ENCODE measurements at places on chromosomes 16 and 17. TPM values are rescaled to one million over a fixed set of nuclear protein-coding genes. Genes with fewer than 3 reads are reported as not detected.

DNA sequence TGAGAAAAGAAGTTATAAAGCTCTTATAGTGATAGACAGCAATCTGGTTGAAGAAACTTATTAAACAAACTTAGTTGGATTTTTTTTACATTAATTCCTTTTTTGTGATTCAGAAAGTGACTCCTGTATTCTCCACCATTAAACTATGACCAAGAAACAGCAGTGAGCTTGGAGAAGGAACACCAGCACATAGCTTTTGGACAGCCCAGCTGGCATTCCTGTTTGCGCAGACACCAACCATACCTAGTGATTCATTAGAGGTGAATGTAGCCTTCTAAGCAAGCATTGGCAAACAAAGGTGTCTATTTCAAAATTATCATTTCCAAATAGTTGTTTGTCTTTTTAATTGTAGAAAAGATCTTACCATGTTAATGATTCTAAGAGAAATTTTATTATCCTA lies 94.4 kb downstream of the STXBP4 start:
- no peak for DNase-seq
- no peaks in the 10 kb centered on the region for H3K4me1 ChIP-seq
- no peaks in the 10 kb centered on the region for H3K27me3 ChIP-seq
- no peak overlapping the region for H3K4me3 ChIP-seq
- H3K27ac ChIP-seq = no peak overlapping the region

The KRT36 gene
- total RNA-seq = not detected

DNA sequence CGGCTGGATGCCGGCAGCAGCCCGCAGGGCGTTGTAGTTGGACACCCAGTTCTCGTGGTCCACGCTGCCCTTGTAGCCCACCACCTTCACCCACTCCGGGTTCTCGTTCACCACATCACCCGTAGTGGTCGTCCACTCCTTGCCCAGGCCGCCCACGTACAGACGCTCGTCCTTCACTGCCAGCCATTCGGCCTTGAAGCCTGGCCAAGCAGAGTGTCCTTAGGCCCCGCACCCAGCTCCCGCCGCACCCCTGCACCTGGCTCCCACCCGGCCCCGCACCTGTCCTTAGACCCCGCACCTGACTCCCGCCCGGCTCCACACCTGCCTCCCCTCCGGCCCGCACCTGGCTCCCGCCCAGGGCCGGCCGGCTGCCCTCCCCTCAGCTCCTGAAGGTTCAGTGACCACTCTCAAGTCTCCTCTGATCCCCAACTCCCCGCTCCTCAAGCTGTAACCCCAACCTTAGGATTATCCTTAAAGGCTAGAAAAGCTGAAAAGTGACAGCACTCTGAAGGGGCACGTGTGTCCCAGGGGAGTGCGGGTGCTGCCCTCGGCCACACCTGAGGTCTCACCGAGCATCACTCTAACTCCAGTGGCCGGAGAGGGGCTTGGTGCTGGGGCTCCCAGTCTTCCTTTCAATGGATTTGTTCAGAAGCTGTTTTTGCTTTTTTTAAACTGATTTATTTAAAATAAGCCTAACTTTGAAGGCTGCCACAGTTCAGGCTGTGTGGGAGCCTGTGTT lies 14.4 kb downstream of the CANT1 start:
- no peak for DNase-seq
- peaks cover 12% of the 10 kb centered on the region for H3K36me3 ChIP-seq
- H3K27me3 ChIP-seq = no peaks in the 10 kb centered on the region
- H3K4me1 ChIP-seq = no peaks in the 10 kb centered on the region
- H3K4me3 ChIP-seq = no peak overlapping the region

- H3K27me3 ChIP-seq = no peaks in the 10 kb centered on the region
- no peaks in the 10 kb centered on the region for H3K36me3 ChIP-seq
- no peak overlapping the region for H3K27ac ChIP-seq
- no peak for DNase-seq
- no peak overlapping the region for H3K4me3 ChIP-seq
Measured at GRCh38 chr17:71460943-71461342, 659.9 kb upstream of the SOX9 start.

The ARL5C gene
- not detected for total RNA-seq

DNA sequence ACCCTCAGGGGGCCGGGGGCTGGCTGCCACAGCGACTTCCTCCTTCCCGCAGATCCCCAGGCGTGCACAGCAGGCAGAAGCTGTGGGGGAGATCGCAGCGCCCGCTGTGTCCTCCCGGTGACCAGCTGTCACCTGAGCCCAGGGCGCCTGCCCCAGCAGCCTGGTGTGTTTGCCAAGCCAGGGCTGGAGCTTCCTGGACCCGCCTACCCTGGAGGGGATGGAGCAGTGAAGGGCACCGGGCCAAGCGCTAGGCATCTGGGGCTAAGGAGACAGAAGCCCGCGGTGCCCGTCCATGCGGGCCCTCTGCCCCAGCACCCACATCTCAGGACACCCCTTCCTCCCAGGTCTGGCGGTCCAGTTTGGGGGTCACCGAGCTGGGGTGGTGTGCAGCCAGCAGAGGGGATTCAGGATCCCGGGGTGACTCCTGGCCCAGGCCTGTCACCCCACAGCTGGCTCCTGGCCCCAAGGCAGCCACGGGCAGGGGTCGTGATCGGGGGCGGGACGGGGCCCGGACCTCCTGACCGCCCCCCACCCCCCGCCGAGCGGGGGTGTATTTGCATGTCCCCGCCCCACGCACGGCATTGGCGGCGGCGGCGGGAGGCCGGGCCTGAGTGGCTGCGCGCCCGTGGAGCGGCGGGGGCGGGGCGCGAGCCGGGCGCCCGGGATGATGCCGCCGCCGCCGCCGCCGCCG lies at the start of gene RAB26:
TSS of gene RAB26 (plus strand) at position 645 of the 691 bp plus-strand sequence. CDS start 159 bp downstream, outside the sequence.
- peaks cover 50% of the 10 kb centered on the region for H3K4me1 ChIP-seq
- H3K4me3 ChIP-seq = peak within 1 kb of the TSS; percentile 59
- no peaks in the 10 kb centered on the region for H3K27me3 ChIP-seq
- no peaks in the 10 kb centered on the region for H3K36me3 ChIP-seq
- DNase-seq = no peak

The MPP3 gene
- 7.1 TPM for total RNA-seq

The IFI35 gene
- total RNA-seq = 42.6 TPM

DNA sequence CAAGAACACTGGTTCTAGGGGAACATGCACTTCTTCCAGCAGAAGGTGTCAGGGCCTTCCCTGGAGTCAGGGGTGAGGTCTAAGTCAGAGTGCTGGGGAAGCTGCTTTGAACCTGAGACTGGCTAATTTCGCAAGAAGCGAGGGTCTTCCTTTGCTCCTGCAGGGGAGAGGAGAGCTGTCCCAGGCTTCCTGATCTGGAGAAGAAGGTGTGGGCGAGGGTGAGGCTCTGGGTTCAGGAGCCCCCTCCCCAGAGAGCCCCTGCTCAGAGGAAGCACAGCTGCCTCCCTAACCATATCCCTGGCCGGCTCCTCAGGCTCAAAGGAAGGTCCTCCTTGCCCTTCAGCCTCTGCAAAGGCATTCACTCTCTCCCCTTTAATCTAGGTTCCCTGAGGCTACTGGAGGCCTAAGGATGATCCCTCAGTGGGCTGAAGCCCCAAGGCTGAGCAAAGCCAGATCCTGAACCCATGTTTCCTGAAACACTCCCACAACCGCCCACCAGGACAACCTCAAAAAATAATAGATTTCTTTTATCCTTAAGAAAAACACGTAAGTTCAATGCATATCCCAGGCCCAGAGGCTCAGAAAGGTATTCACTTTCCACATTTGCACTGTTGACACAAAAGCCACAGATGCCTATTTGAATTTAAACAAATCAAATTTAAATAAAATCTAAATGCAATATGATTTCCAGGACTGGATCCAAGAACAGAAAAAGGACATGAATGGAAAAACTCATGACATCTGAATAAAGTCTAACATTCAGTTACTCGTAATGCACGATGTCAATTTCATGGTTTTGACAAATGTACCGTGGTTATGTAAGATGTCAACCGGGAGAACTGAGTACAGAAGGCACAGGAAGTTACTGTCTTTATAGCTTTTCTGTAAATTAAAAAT lies 71.5 kb upstream of the RCVRN start:
- no peaks in the 10 kb centered on the region for H3K27me3 ChIP-seq
- no peak overlapping the region for H3K27ac ChIP-seq
- H3K4me3 ChIP-seq = no peak overlapping the region
- no peak for DNase-seq
- no peaks in the 10 kb centered on the region for H3K36me3 ChIP-seq

The RHBDL3 gene
- 3.2 TPM for total RNA-seq

The FBXL19 gene
- total RNA-seq = 52.3 TPM

- H3K4me3 ChIP-seq = no peak overlapping the region
- H3K36me3 ChIP-seq = no peaks in the 10 kb centered on the region
- no peak for DNase-seq
- H3K27ac ChIP-seq = no peak overlapping the region
- no peaks in the 10 kb centered on the region for H3K4me1 ChIP-seq
- no peaks in the 10 kb centered on the region for H3K27me3 ChIP-seq
Measured at GRCh38 chr17:31425282-31426040, 34.0 kb downstream of the RAB11FIP4 start.

- no peaks in the 10 kb centered on the region for H3K36me3 ChIP-seq
- H3K4me3 ChIP-seq = no peak overlapping the region
- peaks cover 5% of the 10 kb centered on the region for H3K4me1 ChIP-seq
- no peaks in the 10 kb centered on the region for H3K27me3 ChIP-seq
Measured at GRCh38 chr16:90043526-90043925, 24.3 kb upstream of the DBNDD1 start.

- DNase-seq = no peak
- H3K36me3 ChIP-seq = peaks cover 4% of the 10 kb centered on the region
- peak overlapping the region; percentile 95 for H3K27ac ChIP-seq
Measured at GRCh38 chr17:40306395-40306794, 2.6 kb upstream of the RARA start.

DNA sequence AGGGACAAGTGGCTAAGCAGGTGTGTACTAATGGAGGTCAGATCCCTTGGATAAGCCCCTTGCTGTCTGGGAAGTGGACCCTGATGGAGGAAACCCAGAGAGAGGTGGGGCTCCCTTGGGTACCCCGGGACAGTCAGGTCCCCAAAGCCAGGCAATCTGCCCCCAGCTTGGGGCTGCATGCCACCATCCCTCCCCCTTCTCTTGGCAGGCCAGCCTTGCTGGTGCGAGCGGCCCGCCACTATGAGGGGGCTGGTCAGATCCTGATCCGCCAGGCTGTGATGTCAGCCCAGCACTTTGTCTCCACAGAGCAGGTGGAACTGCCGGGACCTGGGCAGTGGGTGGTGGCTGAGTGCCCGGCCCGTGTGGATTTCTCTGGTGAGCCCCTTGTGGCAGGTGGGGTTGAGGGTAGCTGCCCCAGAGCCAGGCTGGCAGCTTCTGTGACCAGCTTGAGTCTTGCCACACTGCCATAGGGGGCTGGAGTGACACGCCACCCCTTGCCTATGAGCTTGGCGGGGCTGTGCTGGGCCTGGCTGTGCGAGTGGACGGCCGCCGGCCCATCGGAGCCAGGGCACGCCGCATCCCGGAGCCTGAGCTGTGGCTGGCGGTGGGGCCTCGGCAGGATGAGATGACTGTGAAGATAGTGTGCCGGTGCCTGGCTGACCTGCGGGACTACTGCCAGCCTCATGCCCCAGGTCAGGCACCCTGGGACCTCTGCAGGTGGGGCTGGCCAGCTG lies 20.1 kb downstream of the FCSK start:
- no peak overlapping the region for H3K4me3 ChIP-seq
- no peaks in the 10 kb centered on the region for H3K27me3 ChIP-seq
- DNase-seq = no peak
- peaks cover 11% of the 10 kb centered on the region for H3K4me1 ChIP-seq
- no peak overlapping the region for H3K27ac ChIP-seq
- no peaks in the 10 kb centered on the region for H3K36me3 ChIP-seq

- H3K4me3 ChIP-seq = no peak overlapping the region
- DNase-seq = no peak
- 0 out of 2 replicates have a peak, but pooled peaks cover 3% of the 10 kb centered on the region for H3K27me3 ChIP-seq
- H3K27ac ChIP-seq = no peak overlapping the region
- H3K4me1 ChIP-seq = no peaks in the 10 kb centered on the region
Measured at GRCh38 chr17:71948703-71949422, 172.0 kb upstream of the SOX9 start.

- H3K27ac ChIP-seq = no peak overlapping the region
- no peaks in the 10 kb centered on the region for H3K36me3 ChIP-seq
- no peak overlapping the region for H3K4me3 ChIP-seq
- H3K4me1 ChIP-seq = no peaks in the 10 kb centered on the region
- H3K27me3 ChIP-seq = no peaks in the 10 kb centered on the region
Measured at GRCh38 chr16:11038777-11039176, 94.4 kb downstream of the CLEC16A start.

DNA sequence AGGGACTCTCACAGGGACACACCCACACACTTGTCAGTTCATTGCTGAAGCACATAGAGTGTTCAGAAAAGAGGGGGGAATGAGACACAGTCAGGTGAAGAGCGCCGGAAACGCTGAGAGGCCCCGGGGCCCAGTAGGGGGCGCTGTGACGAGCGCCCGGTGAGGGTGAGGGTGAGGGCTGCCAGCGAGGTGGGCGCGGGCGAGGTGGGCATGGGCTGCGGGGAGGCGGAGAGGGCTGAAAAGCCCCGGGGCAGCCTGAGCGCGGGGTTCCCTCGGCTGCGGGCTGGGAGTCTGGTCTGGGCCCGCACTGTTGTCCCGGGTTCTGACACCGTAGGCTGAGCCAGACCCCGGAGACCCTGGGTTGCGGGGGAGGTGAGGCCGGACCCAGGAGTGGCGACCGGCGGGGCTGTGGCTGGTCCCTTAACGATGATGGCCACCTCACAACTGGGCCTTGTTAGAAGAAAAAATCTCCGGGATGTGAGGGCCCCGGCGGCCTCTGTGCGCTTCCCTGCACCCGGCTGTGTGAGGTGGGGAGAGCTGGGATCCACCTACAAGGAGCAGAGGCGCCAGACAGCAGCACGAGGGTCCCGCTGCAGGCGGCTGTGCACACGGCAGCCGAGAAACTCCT lies 91.4 kb downstream of the C16orf78 start:
- H3K4me3 ChIP-seq = no peak overlapping the region
- H3K4me1 ChIP-seq = no peaks in the 10 kb centered on the region
- H3K27me3 ChIP-seq = no peaks in the 10 kb centered on the region
- H3K27ac ChIP-seq = no peak overlapping the region
- DNase-seq = no peak

The OR2C1 gene
- not detected for total RNA-seq

- no peaks in the 10 kb centered on the region for H3K4me1 ChIP-seq
- no peaks in the 10 kb centered on the region for H3K27me3 ChIP-seq
- H3K36me3 ChIP-seq = no peaks in the 10 kb centered on the region
- DNase-seq = no peak
Measured at GRCh38 chr17:57561072-57561861, 183.8 kb downstream of the CCDC182 start.

DNA sequence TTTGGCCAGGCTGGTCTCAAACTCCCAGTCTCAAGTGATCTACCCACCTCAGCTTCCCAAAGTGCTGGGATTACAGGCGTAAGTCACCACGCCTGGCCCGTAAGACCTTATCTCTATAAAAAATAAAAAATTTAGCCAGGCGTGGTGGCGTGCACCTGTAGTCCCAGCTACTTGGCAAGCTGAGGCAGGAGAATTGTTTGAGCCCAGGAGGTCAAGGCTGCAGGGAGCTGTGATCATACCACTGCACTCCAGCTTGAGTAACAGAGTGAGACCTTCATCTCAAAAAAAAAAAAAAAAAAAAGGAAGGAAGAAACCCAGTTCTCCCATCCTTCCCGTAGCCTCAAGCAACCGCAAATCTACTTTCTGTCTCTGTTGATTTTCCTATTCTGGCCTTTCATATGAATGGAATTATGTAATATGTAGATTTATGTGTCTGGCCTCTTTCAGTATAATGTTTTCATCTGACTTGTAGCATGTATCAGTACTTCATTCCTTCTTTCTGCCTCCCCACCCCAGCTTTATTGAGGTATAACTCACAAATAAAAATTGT lies 11.2 kb downstream of the CASC3 start:
- H3K4me1 ChIP-seq = no peaks in the 10 kb centered on the region
- peaks cover 16% of the 10 kb centered on the region for H3K36me3 ChIP-seq
- H3K4me3 ChIP-seq = no peak overlapping the region
- no peak overlapping the region for H3K27ac ChIP-seq
- no peaks in the 10 kb centered on the region for H3K27me3 ChIP-seq

The RAC3 gene
- 39.4 TPM for total RNA-seq
